ENCODE measurements at places on chromosomes 2 and 18.

DNA sequence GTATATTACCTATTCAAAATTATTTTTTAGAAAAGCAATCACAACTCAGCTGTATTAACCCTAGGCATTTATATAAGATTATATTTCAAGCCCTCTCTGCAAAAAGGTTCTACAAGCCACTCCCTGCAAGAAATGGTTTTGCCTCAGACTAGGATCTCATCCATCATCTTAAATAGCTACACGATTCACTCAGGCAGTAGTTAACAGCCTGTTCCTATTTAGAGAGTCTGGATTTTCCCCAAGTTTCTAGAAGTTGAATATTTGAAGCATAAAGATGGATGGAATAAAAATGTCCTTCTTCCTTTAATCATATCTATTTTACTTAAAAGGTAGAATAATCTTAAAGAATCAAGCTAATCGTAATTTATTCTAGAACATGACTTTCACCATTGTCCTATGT is 167.1 kb upstream of the STK17B start:
- no peak for DNase-seq

DNA sequence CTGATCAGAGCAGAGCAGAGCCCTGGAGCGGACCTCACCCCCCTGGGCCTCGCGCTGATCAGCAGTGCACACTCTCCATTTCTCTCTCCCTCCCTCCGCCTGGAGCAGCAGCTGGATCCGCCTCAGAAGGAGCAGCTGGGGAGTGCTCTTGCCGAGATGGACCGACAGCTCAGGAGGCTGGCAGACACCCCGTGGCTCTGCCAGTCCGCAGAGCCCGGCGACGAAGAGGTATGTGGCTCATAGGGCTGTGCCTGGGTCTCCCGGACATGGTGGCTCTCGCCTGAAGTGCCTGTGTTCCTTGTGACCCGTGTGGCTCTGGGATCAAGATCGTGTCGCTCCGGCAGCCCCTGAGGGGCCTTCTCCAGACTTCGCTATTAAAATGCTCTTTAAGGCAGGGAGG is 102.5 kb downstream of the USP40 start:
- DNase-seq: no peak

- DNase-seq: no peak
Measured at GRCh38 chr2:196337208-196337953, 166.0 kb upstream of the STK17B start.

DNA sequence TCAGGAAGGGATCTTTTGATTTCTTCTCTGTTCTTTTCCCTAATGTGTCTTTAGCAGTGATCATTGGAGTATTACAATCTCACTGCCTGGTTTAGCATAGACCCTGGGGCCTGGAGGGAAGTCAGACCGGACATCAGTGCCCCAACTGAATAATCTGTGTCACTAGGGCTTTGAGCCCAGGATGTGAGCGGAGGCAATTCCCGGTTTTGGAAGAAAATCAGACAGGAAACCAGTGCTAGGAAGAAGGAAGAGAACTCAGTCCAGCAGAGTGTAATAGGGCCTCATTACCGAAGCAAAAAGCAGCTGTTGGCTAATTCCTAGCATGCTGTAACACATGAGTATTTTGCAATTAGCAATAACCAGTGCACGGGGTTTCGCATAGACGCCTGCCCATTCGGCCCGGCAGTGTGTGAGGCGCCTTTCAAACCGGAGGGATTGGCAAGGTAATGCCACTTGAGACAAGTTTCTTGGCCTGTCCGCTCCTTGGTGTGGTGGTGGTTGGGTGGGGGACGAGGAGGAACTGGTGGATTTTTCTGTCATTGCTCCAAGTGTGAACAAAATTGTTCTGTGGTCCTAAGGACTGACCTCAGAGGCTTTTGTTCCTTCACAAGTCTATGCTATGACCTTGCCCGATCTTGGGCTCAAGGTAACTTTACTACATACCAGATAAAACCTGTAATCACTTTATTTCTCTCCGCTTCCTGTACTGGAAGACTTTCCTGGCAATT is 2.8 kb downstream of the FOSL2 start:
- DNase-seq: peak; percentile 29

DNA sequence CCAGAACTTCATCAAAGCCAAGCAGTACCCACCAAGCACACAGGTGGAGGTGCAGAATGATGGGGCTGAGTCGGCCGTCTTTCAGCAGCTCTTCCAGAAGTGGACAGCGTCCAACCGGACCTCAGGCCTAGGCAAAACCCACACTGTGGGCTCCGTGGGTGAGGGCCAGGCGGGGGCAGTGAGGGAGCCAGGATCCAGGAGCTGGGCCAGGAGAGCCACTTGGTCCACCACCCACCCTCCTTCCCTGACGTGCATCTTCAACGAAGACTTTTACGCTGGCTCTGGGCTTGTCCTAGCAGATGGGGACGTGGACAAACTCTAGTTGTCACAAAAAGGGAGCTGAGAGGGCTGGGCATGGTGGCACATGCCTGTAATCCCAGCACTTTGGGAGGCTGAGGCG is 11.8 kb downstream of the VIL1 start:
- DNase-seq: no peak

- DNase-seq: no peak
Measured at GRCh38 chr2:233603520-233603919, 13.9 kb upstream of the UGT1A8 start.

GRCh38 chr18:23101861-23102432 is 33.3 kb upstream of the CABLES1 start:
- DNase-seq: no peak

GRCh38 chr2:128879161-128879560 is 560.5 kb upstream of the HS6ST1 start:
- DNase-seq: no peak

GRCh38 chr2:209719034-209719433 is 52.6 kb upstream of the UNC80 start:
- DNase-seq: no peak

DNA sequence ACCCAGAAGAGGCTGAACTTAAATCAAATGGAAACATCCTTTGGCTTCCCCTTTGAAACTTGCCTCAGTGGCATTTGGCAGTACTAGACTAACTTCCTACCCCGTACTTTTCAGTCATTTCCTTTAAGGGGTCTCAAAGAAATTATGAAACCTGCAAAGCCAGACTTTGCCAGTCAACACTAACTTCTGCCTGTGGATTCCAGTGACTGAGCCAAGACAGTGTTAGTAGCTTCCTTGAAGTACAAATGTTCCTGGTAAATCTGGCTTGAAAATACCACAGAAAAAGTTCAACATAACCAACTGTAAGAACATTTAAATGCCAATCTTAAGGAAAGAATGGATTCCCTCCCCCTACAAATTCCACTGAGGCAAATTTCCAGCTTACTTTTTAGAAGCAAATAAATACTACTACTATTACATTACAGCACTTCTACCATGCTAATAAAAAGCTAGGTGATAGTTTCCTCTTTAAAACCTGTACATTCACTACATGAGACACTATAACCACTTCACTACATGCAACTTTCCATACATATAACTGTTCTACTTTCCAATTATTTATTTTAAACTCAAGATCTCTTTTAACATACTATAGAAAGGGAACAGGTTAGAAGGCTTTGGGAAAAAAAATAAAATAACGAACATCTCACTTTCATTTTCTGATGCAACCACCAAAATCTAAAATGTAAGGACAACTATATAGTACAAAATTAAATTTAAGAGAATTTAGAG is 2.4 kb downstream of the PELI1 start:
- DNase-seq: no peak

- DNase-seq: no peak
Measured at GRCh38 chr2:13289310-13289709, 572.6 kb downstream of the TRIB2 start.

- peak; percentile 49 for DNase-seq
Measured at GRCh38 chr2:105038383-105039061, 653 bp downstream of the MRPS9 start.

DNA sequence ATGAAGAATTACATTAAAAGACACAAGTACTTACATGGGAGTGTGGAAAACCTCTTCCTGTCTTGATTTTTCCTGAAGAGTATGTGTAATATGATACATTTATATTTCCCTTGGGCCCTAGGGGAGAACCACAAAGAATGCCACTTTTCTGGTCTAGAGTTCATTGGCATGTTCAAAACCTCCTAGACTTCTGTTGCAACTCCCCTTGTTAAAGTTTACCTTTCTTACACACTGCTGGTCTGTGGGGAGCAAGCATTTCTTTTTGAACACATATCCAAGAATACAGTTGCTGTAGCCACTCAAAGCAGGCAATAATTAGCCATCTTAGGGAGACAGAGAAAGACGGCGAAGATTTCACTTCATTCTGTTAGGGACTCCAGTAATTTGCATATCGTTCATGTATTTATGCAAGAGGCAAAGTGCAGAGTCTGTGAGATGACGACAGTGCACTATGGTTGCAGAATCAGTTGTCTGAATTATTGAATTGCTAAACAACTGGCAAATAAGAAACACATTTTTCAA is 103.5 kb downstream of the NOL4 start:
- peak; percentile 86 for DNase-seq

GRCh38 chr18:32284284-32284683 is 94.4 kb downstream of the MEP1B start:
- no peak for DNase-seq

DNA sequence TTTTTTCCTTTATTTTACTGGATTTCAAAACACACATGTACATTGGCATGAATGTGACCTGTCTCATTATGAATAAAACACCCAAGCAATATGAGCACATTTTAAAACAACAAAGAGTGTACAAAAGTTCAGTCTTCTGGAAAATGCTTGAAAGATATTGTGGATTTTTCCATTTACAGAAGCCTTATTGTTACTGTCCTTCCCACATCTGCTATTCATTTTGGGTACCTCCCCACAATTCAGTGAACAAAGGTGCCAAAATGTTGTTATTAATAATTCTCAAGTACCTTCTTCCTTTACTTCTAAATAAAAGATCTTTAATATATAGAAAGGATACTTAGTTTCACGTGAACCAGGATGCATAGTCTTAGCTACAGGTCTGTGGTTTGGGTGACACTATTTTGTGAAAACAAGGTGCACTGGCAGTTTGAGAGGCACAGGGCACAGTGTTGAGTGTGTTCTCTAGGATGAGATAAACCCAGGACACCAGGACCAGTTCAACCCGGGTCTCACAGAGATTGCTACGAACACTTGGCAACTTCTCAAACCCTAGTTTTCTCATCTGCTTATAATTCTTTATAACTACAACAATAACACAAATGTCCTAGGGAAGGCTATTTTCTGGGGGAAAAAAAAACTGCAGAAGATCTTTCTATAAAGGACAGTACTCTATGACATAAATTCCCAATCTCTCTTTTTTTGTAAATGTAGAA is 84.5 kb upstream of the GALNT5 start:
- DNase-seq: no peak

- DNase-seq: no peak
Measured at GRCh38 chr18:811892-812375, at the start of gene YES1. TSS of gene YES1 (minus strand) at chr18:812242. CDS start at chr18:756827, 55,415 bp downstream.

- DNase-seq: peak; percentile 49
Measured at GRCh38 chr2:75640621-75641121, 5.9 kb upstream of the MRPL19 start.
